ENCODE measurements at places on chromosomes 16 and 17.

DNA sequence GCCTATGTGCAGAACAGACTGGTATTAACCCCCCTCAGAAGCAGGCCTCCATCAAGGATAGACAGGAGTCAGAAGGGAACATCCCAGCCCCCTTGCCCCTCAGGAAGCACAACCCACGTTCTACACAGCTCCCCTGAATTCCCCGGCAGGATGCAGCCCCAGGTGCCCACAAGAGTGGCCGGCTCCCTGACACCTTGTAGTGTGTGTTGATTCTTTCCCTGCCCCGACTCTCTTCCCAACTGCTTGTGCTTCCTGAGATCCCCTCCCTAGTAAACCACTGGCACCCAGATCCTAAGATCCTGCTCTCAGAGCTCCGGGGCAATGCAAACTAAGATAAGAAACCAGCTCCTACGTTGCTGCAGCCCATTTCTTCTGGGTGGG is 34.8 kb upstream of the LITAF start:
- no peaks in the 10 kb centered on the region for H3K36me3 ChIP-seq
- H3K27me3 ChIP-seq = no peaks in the 10 kb centered on the region
- H3K27ac ChIP-seq = no peak overlapping the region
- DNase-seq = no peak
- H3K4me3 ChIP-seq = no peak overlapping the region

DNA sequence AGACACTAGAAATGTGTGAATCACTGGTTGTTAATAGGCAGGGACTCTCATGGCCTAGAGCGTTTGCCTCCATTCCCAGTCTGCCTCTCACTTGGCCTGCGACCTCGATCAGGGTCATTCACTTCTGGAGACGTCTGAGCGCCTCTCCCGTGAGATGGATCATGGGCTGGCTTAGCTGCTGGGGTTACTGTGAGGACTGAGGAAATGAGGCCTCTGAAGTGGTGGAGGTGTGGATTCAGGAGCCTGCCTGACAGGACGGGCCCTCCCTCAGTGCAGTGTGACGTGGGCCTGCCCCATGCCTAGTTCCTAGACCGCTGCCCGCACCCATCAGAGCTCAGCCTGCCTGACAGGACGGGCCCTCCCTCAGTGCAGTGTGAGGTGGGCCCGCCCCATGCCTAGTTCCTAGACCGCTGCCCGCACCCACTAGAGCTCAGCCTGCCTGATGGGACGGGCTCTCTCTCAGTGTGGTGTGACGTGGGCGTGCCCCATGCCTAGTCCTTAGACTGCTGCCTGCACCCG is 61.9 kb downstream of the BANP start:
- DNase-seq = no peak
- no peak overlapping the region for H3K27ac ChIP-seq
- no peaks in the 10 kb centered on the region for H3K4me1 ChIP-seq
- H3K27me3 ChIP-seq = no peaks in the 10 kb centered on the region

GRCh38 chr16:12906271-12906670 is 4.9 kb downstream of the SHISA9 start:
- no peak overlapping the region for H3K27ac ChIP-seq
- peaks cover 23% of the 10 kb centered on the region for H3K27me3 ChIP-seq
- DNase-seq = no peak
- no peak overlapping the region for H3K4me3 ChIP-seq
- H3K36me3 ChIP-seq = no peaks in the 10 kb centered on the region

- no peaks in the 10 kb centered on the region for H3K36me3 ChIP-seq
- peaks cover 20% of the 10 kb centered on the region for H3K27me3 ChIP-seq
- no peaks in the 10 kb centered on the region for H3K4me1 ChIP-seq
- no peak for DNase-seq
These were observed 3.0 kb downstream of the KRT31 start for GRCh38 chr17:41394254-41394996.

- no peaks in the 10 kb centered on the region for H3K36me3 ChIP-seq
- no peaks in the 10 kb centered on the region for H3K27me3 ChIP-seq
- DNase-seq = peak; percentile 22
- H3K4me1 ChIP-seq = peaks cover 8% of the 10 kb centered on the region
These were observed 73.6 kb downstream of the KCNJ2 start for GRCh38 chr17:70242781-70243437.

GRCh38 chr17:82655038-82655479 is 6.8 kb upstream of the WDR45B start:
- DNase-seq = peak; percentile 21
- no peaks in the 10 kb centered on the region for H3K4me1 ChIP-seq
- H3K36me3 ChIP-seq = no peaks in the 10 kb centered on the region
- H3K4me3 ChIP-seq = no peak overlapping the region

DNA sequence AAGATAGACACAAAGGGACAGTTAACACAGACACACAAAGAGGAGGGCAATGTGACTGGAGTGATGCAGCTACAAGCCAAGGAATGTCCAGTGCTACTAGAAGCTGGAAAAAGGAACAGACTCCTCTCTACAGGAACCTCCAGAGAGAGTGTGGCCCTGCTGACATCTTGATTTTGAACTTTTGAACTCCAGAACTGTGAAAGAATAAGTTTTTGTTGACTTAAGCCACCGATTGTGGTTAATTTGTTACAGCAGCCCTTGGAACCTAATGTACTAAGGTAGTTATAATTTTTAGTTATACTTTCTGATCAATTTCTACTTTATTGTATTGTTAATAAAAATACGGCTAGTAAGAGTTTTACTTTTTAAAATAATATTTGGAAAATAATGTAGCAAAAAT is 129.1 kb downstream of the MYO1D start:
- no peak for DNase-seq
- H3K27ac ChIP-seq = no peak overlapping the region
- no peak overlapping the region for H3K4me3 ChIP-seq
- H3K36me3 ChIP-seq = no peaks in the 10 kb centered on the region
- H3K4me1 ChIP-seq = peaks cover 23% of the 10 kb centered on the region

- H3K27me3 ChIP-seq = no peaks in the 10 kb centered on the region
- DNase-seq = no peak
- H3K4me3 ChIP-seq = peak overlapping the region; percentile 48
- H3K27ac ChIP-seq = peak overlapping the region; percentile 22
- no peaks in the 10 kb centered on the region for H3K36me3 ChIP-seq
These were observed 31.9 kb downstream of the CDK5R1 start for GRCh38 chr17:32518646-32519227.

- H3K27me3 ChIP-seq = no peaks in the 10 kb centered on the region
- no peak for DNase-seq
- no peak overlapping the region for H3K4me3 ChIP-seq
- H3K27ac ChIP-seq = no peak overlapping the region
These were observed 317.5 kb upstream of the EEF2KMT start for GRCh38 chr16:5415123-5415522.

- no peaks in the 10 kb centered on the region for H3K36me3 ChIP-seq
- DNase-seq = peak; percentile 92
- peak overlapping the region; percentile 87 for H3K27ac ChIP-seq
- peaks cover 40% of the 10 kb centered on the region for H3K4me1 ChIP-seq
These were observed 2.8 kb downstream of the KDM6B start for GRCh38 chr17:7836596-7837407.

GRCh38 chr16:54473226-54473993 is 186.8 kb upstream of the IRX3 start:
- no peaks in the 10 kb centered on the region for H3K36me3 ChIP-seq
- no peaks in the 10 kb centered on the region for H3K4me1 ChIP-seq
- H3K27me3 ChIP-seq = no peaks in the 10 kb centered on the region
- H3K4me3 ChIP-seq = no peak overlapping the region

GRCh38 chr16:88973007-88973410 is 4.0 kb downstream of the CBFA2T3 start:
- no peaks in the 10 kb centered on the region for H3K27me3 ChIP-seq
- no peaks in the 10 kb centered on the region for H3K36me3 ChIP-seq
- no peak overlapping the region for H3K27ac ChIP-seq
- no peak overlapping the region for H3K4me3 ChIP-seq

DNA sequence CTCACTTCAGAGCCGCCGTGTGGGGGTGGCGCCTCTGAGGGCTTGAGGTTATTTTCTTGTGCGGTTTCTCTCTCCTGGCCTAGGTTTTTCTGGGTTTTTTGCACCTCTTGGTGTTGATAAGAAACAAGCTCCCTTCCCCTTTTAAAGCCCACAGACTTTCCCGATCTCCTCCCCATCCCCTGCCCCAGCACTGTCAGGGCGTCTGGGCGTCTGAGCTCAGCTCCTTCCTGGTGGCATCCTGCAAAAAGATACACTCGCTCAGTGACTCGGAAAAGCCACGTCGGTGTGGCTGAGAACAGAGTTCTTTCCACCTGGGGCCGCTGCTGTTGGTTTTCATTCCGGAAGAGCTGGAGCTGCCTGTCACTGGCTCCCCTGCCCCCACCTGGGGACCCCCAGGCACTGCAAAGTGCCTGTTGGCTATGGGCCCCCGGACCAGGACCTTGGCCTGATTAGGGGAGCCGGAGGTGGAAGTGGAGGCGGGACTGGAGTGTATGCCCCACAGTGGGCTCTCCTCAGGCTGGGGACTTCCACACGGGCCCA is 14.5 kb downstream of the BAIAP2 start:
- H3K4me3 ChIP-seq = no peak overlapping the region
- H3K4me1 ChIP-seq = peaks cover 25% of the 10 kb centered on the region
- no peak overlapping the region for H3K27ac ChIP-seq
- no peak for DNase-seq
- no peaks in the 10 kb centered on the region for H3K36me3 ChIP-seq

DNA sequence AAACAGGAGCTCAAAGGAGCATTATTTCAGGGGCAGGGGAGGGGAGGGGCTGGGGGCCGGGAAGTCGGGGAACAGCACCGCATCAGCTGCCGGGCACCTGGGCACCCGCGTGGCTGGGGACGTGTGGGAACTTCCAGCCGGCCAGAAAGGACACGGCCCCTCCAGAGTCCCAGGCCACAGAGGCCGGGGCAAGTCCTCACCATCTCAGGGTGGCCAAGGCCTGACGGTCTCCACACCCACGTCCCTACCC is 1.1 kb downstream of the PGAP6 start:
- H3K27ac ChIP-seq = no peak overlapping the region
- H3K36me3 ChIP-seq = no peaks in the 10 kb centered on the region
- H3K4me3 ChIP-seq = peak overlapping the region; percentile 60
- peaks cover 20% of the 10 kb centered on the region for H3K4me1 ChIP-seq
